Occipital lobe (tissue), 3 donors: ENCODE measurements at places on chromosomes 13 and 19. TPM values are rescaled to one million over a fixed set of nuclear protein-coding genes. Genes with fewer than 3 reads are reported as not detected.

DNA sequence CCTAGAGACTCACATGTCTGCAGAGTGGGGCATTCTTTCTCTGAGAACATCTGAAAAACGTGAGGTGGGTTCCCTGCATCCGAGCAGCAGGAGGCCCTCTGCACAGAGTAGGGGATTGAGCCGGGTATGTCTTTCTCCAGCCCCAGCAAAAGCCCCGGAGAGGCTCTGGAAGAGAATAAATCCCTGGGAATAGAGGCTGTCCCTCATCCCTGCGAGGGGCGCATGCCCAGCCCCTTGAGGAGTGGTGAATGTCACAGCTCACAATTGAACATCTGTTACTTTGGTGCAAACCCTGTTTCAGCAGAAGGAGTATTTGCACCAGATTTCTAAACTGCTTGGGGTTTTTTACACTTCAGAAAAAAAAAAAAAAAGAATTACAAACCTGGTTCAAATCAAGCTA lies 164.6 kb downstream of the FGF14 start:
- no peak for DNase-seq

DNA sequence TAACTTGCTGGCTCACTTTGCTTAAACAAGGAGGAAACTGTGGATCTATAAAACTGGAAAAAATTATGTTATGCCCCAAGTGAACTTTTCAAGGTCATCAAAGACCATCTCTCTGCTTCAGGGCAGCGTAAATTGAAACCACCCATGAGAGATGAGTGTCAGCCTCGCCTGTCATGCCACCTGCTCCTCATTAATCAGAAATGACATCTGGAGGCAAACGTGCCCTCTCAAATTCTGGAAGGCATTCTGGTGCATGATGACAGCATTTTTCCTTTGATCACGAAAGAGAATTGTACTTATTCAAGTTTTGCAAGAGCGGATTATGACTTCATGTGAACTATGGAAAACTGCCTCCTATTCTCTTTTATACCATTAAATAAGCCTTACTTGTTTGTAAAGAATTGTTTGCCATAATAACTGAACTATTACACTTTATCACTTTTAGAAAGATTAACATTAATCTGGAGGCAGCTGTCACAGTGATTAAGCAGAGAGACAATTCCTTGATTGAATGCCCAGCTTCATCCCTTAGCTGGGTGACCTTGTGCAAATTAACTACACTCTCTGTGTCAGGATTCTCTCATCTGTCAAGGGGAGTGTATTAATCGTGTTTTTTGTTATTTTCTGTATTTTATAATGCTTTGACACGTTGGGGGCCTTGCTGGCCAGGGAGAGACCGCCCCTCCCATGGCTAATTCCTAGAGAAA lies 17.0 kb upstream of the SACS start:
- DNase-seq: no peak

GRCh38 chr13:94323764-94324758 lies 155.4 kb downstream of the DCT start:
- no peak for DNase-seq

GRCh38 chr19:48398375-48399235 lies 5.1 kb downstream of the GRIN2D start:
- DNase-seq: peak; percentile 37

GRCh38 chr19:28968721-28969120 lies 244.2 kb downstream of the UQCRFS1 start:
- no peak for DNase-seq

The ZNF723 gene
- not detected for total RNA-seq

The FARP1 gene
- total RNA-seq: 86.7 TPM

The CRX gene
- total RNA-seq: not detected

The KCNN4 gene
- 0.16 TPM for total RNA-seq

The UPF3A gene
- total RNA-seq: 53.0 TPM

The ZNF625 gene
- 37.6 TPM for total RNA-seq

The CABP5 gene
- total RNA-seq: not detected
